ENCODE measurements at places on chromosomes 4 and X.
A peak's percentile ranks its signal among the peaks of the same experiment; 100 is the strongest.

GRCh38 chr4:106803083-106803482, 233.0 kb downstream of the DKK2 start:
- no peak for DNase-seq

- no peak for DNase-seq
Observed at GRCh38 chrX:670645-671044, 40.1 kb downstream of the SHOX start.

GRCh38 chrX:99777912-99778311, 632.2 kb downstream of the PCDH19 start:
- DNase-seq = no peak

- no peak for DNase-seq
Observed at GRCh38 chr4:29047341-29048041, 1672.7 kb upstream of the PCDH7 start.

DNA sequence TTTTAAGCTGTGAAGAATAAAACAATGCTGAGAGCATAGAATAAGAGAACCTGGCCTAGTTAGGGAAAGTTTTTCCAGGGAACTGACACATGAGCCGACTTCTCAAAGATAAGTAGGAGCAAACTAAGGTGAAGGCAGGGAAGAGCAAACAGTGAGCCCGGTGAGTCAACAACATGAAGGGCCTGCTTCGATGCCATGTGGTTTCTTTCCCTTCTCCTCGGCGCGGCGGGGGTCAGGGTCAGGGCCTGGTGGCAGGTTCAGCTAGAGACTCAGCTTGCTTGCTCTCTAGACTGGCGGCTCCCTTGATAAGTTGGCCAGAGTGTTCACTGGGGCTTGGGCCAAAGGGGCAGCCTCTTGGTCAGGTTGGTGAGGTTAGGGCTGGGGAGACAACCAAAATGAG, 81.1 kb downstream of the DLG3 start:
- peak; percentile 10 for DNase-seq

DNA sequence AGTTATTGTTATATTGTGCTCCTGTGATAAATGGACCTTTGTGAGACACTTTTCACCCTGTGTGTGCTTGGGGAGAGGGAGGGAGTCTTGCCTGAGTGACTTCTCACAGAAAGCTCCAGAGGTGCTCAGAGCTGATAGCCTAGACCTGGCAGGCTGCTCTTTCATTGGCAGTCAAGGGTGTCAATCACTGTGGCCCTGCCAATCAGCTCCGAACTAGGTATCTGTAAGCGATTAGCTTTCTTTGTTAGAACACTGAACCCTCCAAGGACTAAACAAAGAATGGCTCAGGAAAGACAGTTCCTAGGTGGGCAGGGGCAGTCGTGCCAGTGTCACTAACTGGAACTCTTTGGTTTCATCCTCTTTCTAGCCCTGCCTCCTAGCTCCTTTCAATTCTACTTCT, 2.7 kb upstream of the NALF2 start:
- no peak for DNase-seq

DNA sequence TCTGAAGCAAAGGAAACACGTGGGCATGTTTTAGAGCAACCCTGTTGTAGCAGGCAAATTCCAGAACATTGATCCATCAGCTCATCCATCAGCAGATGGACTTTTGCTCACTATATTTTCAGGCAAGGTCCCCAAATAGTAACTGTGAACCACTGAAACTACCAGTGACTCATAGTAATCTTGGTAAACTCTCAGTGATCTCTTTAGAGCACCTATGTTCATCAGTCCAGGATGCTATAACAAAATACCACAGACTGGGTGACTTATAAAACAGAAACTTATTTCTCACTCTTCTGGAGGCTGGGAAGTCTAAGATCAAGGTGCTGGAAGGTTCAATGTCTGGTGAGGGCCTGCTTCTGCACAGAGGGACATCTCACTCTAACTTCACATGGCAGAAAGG, 28.9 kb upstream of the BTC start:
- no peak for DNase-seq

DNA sequence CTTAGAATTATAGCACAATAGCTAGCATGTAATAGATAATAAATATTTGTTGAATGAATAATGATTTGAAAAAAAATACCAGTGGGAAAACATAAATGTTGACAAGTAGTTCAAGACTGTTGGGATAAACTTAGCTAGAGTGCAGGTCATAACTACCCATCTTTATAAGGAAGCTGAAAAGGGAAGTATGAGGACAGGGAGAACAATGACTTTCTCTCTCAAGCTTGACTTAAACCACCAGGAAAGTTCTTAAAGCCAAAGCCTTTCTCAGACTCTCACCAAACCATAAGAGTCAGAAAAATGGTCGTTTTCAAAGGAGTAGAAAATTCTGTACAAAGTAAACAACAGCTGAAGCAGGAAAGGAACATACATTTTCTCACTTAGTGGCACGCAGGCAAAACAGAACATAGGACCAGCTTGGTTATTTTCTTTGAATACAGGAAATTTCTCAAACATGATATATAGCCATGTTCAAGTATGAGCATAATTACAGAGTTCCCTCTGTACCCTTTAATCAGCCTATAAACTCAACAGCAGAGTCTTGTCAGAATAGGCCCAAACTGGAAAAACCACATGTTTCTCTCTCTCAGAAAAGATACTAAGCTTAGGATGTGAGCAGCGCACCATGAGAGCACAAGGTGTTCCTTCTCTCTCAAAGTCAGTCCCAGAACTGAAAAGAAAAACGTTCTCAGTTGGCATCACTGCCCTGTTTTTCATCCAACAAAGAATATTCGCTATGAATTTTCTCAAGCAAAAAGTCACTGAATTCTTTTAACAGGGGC, 28.7 kb downstream of the MAPK10 start:
- no peak for DNase-seq

GRCh38 chrX:50471390-50471789, 765 bp upstream of the DGKK start:
- no peak for DNase-seq

DNA sequence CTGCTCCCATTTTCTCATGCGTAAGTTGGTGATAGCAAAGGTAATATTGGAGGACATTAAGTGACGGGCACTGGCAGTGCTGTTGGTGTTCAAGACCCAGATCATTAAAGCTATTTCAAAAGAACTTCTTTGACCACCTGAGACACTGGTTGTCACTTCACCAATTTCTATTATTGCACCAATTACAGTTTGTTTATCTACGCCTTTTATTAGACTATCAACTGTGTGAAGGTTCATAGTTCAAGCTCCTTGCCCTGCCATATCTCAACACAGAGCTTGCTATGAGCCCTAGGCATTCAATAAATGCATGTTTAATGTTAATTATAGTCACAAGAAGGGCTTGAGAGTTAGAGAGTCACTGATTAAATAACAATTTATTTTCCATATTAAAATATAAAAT, 778.7 kb upstream of the HS3ST1 start:
- DNase-seq = no peak

GRCh38 chr4:70915036-70915815, 13.1 kb downstream of the MOB1B start:
- DNase-seq = no peak

- DNase-seq = no peak
Observed at GRCh38 chr4:138775489-138775888, 240.1 kb upstream of the NOCT start.

DNA sequence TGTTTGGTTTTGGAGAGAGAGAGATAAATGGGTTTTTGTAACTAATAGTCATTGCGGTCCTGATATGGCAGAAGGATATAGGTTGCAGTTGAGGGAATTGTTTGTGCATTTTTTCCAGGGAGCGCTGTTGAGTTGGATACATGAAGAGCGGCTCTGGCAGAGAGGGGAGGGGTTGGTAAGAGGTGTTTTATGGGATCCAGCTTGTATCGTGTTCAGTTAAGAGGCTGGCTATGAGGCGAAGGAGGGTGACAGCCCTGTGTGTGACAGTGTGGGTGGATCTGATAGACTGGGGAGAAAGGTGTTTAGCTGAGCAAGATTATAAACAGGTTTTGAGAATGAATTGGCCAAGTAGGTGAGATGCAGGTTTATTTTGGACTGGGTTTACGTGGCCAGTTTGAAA, 1.5 kb downstream of the SPANXN4 start:
- DNase-seq = no peak

DNA sequence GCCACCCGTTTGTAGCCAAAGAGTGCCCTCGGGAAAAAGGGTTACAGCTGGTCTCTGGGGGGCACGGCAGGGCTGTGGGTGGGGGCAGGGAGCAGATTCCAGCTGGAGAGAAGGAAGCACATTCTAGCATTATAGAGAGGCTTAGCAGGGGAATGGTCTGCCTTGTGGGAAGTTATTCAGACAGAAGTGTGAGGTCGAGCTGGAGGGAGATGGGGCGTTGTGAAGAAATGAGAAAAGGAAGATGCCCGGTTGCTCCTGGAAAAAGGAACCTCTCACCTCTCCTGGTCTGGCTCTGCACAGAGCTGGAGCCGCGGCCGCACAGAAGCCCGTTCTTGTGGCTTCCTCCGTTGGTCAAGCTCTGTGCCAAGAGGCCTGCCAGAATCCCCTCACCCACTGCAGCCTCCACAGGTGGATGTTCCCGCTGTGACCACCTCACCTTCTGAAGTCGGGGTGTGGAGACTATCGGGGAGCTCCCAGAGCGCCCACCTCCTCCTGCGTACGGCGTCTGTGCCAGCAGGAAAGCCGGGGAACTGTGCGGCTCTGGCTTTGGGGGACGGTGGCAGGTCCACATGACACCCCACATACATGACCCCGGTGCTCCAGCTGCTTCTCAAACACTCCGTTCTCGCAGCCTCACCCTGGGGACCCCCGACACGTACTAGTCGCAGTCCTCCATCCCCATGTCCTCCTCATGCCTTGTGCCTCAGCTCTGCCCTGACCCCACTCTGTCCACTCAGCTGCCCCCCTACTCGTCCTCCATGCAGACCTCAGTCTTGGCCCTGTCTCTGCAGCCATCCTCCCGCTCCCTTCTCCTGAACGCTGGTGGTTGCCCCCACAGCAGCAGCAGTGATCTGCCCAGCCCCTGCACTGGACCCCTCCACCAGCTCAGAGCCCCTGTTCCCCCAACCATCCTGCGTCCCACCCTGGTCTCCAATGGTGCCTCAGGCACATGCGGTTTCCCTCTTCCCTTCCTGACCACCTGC, 52.2 kb upstream of the HGFAC start:
- no peak for DNase-seq

- no peak for DNase-seq
Observed at GRCh38 chr4:16122308-16122711, 38.5 kb upstream of the PROM1 start.

GRCh38 chr4:186840771-186841301, 117.2 kb upstream of the FAT1 start:
- DNase-seq = no peak

DNA sequence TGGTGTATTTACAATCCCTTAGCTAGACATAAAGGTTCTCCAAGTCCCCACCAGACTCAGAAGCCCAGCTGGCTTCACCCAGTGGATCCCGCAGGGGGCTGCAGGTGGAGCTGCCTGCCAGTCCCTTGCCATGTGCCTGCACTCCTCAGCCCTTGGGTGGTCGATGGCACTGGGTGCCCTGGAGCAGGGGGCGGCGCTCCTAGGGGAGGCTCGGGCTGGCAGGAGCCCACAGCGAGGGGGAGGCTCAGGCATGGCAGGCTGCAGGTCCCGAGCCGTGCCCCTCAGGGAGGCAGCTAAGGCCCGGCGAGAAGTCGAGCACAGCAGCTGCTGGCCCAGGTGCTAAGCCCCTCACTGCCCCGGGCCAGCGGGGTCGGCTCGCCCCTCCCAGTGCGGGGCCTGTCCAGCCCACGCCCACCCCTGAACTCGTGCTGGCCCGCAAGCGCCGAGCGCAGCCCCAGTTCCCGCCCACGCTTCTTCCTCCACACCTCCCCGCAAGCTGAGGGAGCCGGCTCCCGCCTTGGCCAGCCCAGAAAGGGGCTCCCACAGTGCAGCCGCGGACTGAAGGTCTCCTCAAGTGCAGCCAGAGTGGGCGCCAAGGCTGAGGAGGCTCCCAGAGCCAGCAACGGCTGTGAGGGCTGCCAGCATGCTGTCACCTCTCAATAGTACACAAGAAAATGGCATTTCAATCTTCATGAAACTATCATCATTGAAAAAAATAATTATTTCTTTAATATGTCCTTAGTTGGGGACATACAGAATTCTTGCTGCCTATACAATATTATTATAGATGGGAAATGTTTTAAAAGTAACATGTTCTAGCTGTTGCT, 189.1 kb downstream of the SLC7A11 start:
- DNase-seq = no peak

DNA sequence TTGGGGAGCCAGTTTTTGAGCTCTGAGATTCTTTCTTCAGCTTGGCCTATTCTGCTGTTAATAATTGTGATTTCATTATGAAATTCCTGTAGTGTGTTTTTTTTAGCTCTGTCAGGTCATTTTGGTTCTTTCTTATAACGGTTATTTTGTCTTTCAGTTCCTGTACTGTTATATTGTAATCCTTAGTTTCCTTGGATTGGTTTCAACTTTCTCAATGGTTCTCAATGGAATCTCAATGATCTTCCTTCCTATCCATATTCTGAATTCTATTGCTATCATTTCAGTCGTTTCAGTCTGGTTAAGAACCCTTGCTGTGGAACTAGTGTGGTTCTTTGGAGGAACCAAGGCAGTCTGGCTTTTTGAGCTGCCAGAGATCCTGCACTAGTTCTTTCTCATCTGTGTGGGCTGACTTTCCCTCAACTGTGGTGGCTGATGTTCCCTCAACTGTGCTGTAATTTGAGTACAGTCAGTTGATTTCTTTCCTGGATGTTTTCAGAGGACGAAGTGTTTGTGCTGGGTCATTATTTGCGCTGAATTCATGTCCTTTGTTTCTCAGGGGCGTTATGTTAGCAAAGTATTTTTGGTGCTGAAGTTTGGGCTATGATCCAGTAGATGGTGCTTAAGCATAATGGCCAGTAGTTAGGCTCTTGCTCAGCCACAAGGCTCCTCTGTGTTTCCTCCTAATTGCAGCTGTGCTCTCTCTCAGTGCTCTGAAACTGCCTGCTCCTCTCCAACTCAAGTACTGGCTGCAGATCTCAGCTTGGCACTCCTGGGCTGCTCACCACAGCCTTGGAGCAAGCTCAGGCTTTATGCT, 27.5 kb downstream of the ENPEP start:
- DNase-seq = no peak

DNA sequence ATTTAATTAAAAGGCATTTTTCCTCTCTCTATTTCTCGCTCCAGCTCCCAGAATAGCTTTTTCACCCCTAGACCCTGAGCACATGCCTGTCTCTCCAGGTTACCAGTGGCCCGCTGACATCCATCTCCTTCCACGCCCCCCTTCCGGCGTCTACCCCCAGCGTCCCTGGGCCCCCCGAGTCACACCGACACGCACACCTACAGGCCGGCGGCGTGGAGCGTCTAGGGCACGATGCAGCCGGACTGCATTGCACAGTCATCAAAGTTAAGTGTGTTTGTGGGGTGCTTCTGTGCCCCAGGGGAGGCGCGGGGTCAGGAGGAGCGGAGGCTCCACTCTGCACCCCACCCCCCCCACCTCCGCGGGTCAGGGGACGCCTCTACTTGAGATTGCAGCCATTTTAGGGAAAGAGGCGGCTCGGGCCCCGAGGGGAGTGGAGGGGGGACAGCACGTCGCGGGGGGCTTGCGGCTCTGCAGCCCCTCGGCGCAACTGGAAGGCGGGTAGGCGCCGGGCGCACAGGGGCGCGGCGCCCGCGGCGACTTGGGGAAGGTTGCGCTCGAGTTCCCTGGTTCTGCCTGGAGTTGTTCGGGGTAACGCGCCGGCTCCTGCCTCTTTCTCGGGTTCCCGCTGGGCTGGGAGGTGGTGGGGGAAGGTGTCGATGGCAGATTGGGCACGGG, 112.7 kb downstream of the DHX15 start:
- no peak for DNase-seq
